ENCODE measurements at places on chromosomes 2 and 18. TPM values are rescaled to one million over a fixed set of nuclear protein-coding genes. Genes with fewer than 3 reads are reported as not detected.

The IL1RN gene
- total RNA-seq, result 1.6 TPM

DNA sequence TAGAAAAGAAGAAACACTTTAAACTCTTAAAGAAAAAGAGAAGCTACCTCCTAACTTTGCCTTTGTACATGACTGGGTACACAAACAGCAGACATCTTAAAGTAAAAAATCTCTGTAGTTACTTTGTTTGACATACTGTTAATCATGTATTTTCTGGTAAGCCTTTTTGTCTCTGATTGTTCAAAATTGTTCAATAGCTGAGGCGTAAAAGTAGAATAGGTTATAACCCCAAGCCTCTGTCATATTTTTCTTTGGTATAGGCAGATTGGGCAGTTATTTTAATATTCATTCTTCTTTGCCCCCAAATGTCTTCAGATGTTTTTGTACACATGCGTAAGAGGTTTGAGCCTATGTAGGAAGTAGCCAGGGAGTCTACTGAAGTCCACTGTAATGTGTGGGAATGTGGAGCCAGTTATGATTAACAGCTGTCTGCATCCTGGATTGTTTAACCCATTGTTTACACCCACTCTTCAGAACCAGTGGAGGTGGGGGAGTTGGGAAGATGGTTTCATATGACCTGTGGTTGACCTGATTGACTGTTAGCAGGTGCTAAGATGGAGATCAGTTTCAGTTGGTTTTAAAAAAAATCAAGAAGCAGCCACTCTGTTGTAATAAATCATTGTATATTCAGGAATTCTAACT is 150.5 kb downstream of the TANC1 start:
- no peak for DNase-seq

- no peak for DNase-seq
Measured at GRCh38 chr2:66156171-66156570, 278.8 kb upstream of the MEIS1 start.

The KRTCAP3 gene
- 0.68 TPM for total RNA-seq

The CFAP53 gene
- not detected for total RNA-seq

- no peak for DNase-seq
Measured at GRCh38 chr18:14969500-14969899, 221.5 kb downstream of the ANKRD30B start.

- DNase-seq, result no peak
Measured at GRCh38 chr2:239215136-239215925, 185.5 kb downstream of the HDAC4 start.

DNA sequence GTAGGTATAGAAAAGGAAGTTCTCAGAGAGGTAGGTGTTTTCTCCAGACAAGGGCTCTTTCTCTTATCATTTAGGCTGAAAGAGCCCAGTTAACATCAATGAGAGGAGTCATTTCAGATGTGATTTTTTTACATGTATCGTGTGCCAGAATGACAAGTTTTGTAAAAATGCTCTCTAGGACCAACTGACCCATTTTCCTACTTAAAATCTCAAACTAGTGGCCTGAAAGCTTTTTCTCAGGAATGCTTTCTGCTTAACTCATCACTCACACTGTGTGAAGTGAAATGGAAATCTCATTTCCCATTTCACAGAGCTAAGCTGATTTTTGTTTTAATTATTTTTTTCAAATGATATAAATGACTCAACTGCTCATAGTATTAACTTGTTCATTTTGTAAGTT is 128.7 kb upstream of the CYP26B1 start:
- no peak for DNase-seq

GRCh38 chr2:33877348-33878016 is 278.4 kb upstream of the FAM98A start:
- no peak for DNase-seq

GRCh38 chr18:13793819-13794218 is 30.1 kb upstream of the MC5R start:
- DNase-seq, result no peak

DNA sequence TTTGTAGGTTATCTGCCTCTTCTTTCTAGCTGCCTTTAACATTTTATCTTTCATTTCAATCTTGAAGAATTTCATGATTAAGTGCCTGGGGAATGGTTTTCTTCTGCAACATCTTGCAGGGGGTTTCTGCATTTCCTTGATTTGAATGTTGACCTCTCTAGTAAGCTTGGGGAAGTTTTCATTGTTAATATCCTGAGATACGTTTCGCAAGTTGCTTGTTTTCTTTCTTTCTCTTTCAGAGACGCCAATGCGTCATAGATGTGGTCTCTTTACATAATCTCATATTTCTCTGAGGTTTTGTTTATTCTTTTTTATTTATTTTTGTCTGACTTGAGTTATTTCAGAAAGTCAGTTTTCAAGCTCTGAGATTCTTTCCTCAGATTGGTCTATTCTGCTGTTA is 225.7 kb downstream of the XIRP2 start:
- no peak for DNase-seq

DNA sequence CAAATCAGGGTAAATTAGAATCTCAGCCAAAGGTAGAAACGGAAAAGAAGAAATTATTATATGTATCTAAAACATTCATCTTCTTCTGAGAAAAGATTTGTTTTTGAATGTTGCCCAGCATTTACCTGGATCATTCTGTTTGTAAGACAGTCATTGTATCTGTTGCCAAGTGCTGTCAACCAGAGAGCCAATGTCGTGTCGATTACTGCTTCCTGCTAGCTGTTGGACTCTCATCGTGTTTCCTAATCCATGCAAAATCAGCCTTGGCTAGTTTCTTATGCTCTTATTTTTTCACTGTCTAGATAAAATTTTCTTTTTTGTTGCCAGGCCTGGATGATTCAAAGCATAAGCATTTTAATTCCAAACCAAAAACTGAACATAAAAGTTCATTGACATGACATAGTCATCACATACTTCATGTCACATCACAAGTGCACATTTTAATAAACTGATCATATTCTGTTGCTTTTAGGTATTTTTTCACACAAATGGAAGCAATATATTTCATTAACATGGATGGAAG is 202.3 kb downstream of the KCNH7 start:
- DNase-seq, result no peak

- no peak for DNase-seq
Measured at GRCh38 chr2:28267282-28267681, 125.4 kb upstream of the FOSL2 start.

The FABP1 gene
- not detected for total RNA-seq

DNA sequence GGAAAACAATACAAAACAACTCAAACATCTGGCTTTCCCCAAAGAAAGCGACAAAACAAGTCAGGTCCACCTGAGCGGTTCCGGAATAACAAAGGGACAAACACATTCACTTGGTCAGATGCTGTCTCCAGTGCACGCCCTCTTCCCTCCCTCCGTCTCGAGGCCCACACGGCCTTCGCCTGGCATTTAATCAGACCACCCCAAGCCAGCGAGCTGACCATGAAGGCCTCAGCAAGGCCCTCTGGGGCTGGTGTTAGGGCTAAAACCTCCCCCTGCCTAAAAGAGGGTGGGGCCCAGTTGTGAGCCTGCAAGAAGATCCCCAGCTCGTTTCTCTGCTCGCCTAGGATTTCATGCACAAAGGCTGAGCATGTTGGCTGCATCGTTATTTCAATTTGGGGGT is 180.3 kb downstream of the EIPR1 start:
- no peak for DNase-seq
